Activated CD4-positive, alpha-beta T cell treated with anti-CD3 and anti-CD28 coated beads for 36 hours (primary cell): ENCODE measurements at places on chromosomes 1 and 21. TPM values are rescaled to one million over a fixed set of nuclear protein-coding genes. Genes with fewer than 3 reads are reported as not detected.

GRCh38 chr21:37082856-37083528 lies 9.9 kb downstream of the TTC3 start:
- no peak for DNase-seq

- peak; percentile 62 for DNase-seq
Measured at GRCh38 chr1:235954306-235955283, 87.9 kb upstream of the LYST start.

LCA5L gene
- 0.25 TPM for total RNA-seq

- DNase-seq: no peak
Measured at GRCh38 chr1:67564193-67564592, 120.8 kb upstream of the GADD45A start.

DNA sequence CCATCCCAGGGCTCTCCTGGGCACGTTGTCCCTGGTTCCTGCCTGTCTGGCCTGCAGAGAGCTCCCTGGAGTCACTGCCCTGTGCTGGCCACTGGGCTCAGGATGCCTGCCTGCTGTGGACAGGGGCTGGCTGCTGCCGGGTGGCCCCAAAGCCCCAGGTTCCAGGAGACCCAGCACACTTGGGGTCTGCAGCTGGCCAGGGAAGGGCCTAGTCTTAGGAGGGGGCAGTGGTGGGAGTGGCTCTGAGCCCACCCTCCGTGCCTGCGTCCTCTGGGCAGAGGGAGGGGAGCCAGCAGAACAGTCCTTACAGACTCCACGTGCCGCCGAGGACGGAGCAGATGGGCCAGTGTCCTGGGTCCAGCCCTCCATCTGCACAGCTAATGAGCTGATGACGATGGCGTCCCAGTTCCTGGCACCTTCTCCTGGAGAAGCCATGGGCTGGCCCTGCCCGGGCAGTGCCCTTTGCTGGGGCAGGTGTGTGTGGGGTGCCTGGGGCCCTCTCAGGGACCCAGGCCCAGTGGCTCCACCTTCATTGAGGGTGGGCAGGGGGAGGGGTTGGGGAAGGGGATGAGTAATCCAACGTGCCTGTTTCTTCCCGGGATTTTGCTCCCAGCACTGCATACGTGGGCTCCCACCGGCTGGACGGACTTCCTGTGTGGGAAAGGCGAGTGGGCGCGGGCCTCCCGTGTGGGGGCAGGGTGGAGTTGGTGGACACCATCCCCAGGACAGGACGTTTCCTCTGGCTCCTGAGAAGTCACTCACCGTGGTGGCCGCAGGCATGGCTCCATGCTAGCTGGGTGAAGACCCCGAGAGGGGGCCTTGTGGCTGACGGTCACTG lies 6.8 kb upstream of the PLCH2 start:
- no peak for DNase-seq

CELA3B gene
- not detected for total RNA-seq

DNALI1 gene
- total RNA-seq: 0.16 TPM

DNA sequence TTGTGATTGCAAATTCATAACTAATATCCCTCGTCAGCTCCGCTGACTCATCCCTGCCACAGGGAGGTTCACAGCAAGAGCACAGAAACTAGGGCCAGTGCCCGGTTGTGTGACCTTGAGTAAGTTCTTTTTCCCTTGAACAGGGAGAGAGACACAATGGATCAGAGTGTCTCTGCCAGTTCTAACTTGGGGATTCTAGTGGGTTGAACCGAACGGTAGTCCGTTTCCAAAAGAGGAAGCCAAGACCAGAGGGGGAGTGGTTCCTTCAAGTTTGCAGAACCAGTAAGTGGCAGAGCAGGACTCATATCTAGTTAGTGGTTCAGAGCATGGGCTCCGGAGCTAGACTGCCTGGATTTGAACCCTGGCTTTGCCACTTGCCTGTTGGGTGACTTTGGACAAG lies 4.9 kb upstream of the SHISA4 start:
- peak; percentile 33 for DNase-seq

GRCh38 chr1:56788102-56788501 lies 31.1 kb downstream of the FYB2 start:
- DNase-seq: no peak

CFHR3 gene
- total RNA-seq: not detected

DNA sequence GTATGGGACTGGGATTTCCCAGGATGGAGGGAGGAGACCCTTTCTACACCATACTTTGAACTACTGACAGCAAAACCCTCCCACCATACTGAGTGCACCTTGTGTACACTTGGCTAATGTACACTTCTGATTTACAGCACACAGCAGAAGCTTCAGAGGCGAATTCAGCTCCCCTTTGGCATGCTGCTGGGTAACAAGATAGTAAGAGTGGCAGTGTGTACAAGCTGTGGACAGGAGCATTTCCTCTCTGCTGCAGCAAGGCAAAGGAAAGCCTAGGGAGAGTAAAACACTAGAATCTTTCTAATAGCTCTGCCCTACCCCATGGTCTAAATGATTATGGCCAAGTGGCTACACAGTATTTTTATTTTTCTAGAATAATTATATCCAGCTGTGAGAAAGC lies 83.9 kb upstream of the ARTN start:
- DNase-seq: no peak

- no peak for DNase-seq
Measured at GRCh38 chr1:20073256-20073655, 3.3 kb downstream of the PLA2G5 start.

GNG12 gene
- 0.07 TPM for total RNA-seq

DNA sequence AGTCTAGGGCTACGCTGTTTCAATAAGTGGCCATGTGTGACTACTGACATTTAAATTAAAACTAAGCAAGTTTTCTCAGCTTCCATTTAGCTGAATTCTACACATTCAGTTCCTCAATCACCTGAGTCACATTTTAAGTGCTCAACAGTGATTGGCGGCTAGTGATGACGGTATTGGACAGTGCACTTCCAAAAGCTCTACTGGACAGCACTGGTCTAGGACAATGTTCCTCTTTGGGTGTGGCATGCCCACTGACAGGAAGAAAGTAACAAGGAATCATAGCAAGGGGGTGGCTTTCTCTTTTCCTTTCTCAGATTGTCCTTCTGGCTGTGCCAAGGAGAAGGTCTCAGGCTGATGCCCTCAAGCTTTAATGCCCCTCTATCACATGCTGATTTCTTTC lies 11.7 kb downstream of the IGSF21 start:
- no peak for DNase-seq

- DNase-seq: no peak
Measured at GRCh38 chr1:20936216-20936615, 149.1 kb upstream of the HP1BP3 start.

CFH gene
- total RNA-seq: 1.4 TPM

- no peak for DNase-seq
Measured at GRCh38 chr1:224189561-224189960, 6.5 kb downstream of the DEGS1 start.

- DNase-seq: no peak
Measured at GRCh38 chr1:94298861-94299260, 61.5 kb upstream of the ARHGAP29 start.

DNA sequence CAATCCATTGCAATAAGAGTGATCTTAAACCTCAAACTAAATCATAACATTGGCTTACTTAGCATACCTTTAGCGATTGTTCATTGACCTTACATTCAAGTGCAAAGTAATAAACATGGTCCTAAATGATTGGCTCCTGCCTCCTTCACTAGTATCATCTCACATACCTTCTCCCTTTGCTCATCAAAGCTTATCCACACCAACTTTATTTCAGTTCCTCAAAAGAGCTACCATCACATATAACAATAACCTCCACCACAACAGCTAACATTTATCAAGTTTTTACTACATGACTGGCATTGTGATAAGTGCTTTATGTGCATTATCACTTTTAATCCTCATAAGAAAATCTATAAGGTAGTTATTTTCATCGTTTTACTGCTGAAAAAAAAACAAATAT lies 198.8 kb downstream of the COL24A1 start:
- DNase-seq: no peak

TRIM46 gene
- total RNA-seq: 6.3 TPM

SHISAL2A gene
- 9.8 TPM for total RNA-seq

GRCh38 chr1:91803847-91804545 lies 82.0 kb downstream of the TGFBR3 start:
- DNase-seq: peak; percentile 86

GRCh38 chr1:15849775-15850324 lies 2.3 kb downstream of the SPEN start:
- DNase-seq: peak; percentile 61

DNA sequence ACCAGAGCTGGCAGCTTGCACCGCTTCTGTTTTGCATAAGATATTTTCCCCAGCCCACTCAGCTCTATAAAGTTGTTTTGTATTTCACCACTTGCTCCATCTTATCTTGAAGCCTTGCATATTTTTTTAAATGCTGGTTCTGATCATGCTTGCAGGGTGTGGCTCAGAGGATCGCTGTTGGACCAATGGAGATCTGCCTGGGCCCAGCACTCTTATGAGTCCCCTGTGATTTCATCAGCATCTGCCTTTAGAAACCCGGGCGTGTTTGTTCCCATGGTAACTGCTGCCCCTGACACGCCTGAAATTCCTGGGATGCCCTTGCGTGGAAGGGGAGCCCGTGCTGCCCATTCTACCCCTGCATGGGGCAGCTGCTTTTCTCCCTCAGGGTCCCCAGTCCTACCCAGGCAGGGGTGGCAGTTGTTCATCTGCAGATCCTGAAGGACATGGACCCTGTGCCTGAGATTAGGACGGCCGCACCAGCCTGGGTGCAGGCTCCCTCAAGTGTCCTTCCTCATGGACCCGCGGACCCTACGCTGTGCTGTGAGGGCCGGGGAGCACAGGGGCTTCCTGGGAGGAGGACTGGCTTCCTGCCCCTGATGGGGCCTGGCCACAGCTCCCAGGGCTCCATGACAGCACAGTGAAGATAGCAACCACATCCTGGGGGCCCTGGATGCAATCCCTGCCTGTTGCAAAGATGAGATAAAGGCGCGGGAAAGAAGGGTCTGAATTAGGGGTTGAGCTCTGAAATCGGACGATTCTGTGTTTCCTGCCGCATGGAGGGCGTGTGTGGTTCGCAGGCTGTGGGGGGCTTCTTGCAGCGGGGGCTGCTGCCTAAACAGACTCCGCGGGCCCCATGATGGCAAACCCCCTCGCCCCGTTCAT lies 226.5 kb downstream of the SDCCAG8 start:
- DNase-seq: peak; percentile 33

LYPLA2 gene
- total RNA-seq: 64.8 TPM

- no peak for DNase-seq
Measured at GRCh38 chr1:158068918-158069317, 75.5 kb downstream of the KIRREL1 start.

MX2 gene
- total RNA-seq: 30.7 TPM

DNA sequence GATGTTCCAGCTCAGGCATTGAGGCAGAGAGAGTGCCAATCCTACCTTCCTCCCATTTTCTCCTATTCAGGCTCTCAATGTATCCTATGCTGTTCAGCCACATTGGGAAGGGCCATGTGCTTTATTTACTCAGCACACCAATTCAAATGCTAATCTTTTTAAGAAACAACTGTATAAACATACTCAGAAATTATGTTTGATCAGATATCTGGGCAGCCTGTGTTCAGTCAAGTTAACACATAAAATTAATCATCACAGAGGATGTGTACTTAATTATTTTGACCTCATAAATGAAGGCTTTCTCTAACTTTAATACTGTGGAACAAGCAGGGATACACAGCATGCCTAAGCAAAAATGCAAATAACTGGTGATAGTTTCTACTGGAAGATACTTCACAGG lies 149.8 kb downstream of the NCAM2 start:
- no peak for DNase-seq

- no peak for DNase-seq
Measured at GRCh38 chr1:81805537-81806431, 5.0 kb downstream of the ADGRL2 start.

GRCh38 chr1:176789571-176790090 lies 326.7 kb downstream of the PAPPA2 start:
- no peak for DNase-seq

- no peak for DNase-seq
Measured at GRCh38 chr1:17914131-17914530, 159.0 kb downstream of the ACTL8 start.

GRCh38 chr1:243580072-243580471 lies 270.0 kb downstream of the AKT3 start:
- DNase-seq: no peak

GRCh38 chr1:111225717-111226400 lies 1.7 kb upstream of the CHI3L2 start:
- no peak for DNase-seq

CA6 gene
- not detected for total RNA-seq

DNA sequence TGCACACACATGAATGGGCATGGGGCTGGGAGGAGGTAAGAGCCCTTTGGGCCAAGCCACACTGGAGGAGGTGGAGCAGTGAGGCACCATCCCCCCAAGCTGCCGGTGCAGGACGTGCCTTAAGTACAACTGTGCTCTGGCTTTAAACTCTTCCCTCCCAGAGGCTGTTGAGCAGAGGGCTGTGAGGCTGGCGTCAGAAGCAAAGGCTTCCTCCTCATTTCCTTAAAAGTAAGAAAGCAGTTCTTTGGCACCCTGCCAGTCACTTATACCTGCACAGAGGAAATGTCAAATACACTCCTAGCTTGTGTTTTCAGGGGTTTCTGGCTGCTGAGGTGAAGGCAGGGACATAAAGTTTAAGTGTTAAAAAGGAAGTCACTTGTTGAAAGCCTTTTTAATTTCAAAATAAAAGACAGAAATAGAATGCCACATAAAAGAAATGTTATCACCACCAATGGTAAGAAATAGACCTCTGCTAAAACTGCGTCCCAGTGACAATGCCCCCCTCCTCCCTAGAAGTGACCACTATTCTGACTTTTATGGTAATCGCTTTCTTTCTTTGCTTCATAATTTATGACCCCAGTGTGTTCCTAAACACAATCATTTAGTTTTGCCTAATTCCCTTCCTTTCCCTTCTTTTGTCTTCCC lies 33.0 kb downstream of the LAMC2 start:
- peak; percentile 35 for DNase-seq

GBP5 gene
- total RNA-seq: 122 TPM

SPRR1A gene
- not detected for total RNA-seq

DNA sequence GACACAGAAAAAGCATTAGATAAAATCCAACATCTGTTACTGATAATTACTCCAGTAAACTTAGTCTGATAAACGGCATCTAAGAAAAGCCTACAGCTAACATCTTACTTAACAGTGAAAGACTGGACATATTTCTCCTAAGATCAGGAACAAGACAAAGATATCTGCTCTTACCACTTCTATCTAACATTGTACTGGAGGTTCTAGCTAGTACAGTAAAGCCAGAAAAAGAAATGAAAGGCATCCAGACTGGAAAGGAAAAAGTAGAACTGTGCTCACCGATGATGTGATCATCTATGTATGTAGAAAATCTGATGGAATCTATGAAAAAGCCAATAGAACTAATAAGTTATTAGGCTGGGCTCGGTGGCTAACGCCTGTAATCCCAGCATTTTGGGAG lies 21.7 kb downstream of the NEXN start:
- no peak for DNase-seq

PHLDA3 gene
- total RNA-seq: 3.5 TPM

PADI3 gene
- not detected for total RNA-seq

- no peak for DNase-seq
Measured at GRCh38 chr1:228983231-228983660, 248.0 kb downstream of the RHOU start.

GRCh38 chr21:46618738-46619379 lies 14.0 kb upstream of the S100B start:
- DNase-seq: no peak

NIT1 gene
- 58.2 TPM for total RNA-seq
